Stimulated activated CD8-positive, alpha-beta memory T cell treated with anti-CD3 and anti-CD28 coated beads, Interleukin-12 subunit alpha, Interleukin-12 subunit beta, amount 100 ng/mL, for 4 hours (primary cell): ENCODE measurements at places on chromosomes 3 and 15.

DNA sequence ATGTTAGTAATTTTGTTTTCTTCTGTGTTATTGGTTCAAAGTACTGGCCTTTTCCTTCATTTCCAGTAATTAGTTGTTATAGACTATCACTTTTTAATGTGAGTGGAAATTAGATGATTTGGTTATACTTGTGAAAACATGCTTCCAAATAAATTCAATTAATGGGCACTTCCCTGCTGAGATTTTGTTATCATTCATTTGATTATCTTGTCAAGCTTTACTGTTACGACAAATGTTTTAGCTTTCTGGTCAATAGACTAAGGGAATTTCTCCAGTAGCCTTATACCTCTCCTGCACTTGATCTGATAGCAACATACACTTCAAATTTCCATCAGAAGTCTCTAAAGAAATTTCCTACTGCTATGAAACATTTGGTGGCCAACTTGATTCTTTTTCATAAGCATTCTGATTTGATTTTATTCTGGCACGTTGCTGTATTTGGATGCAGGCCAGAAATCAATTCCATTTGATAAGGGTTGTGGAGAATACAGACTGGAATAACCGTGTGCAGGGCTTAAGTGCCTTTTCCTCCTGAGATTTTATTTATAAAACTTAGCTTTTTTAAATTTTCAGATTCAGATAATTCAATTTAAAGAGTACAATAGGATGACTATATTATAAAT, 573.8 kb upstream of the NAALADL2 start:
- DNase-seq, result no peak

DNA sequence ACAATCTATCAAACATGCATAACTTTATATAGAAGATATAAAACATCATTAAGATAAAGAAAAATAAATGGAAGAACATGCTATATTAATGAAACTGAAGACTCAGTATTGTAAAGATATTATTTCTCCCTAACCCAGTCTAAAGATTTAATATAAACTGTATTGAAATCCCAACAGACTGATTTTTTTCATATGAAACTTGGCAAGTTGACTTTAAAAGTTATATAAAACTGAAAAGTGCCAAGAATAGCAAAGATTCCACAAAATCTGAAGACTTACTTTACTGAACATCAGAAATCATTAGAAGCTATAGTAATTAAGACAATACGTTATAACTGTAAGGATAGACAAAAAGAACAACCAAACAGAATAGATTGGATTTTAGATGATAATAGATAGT, 531.3 kb upstream of the MCTP2 start:
- DNase-seq, result no peak

GRCh38 chr15:51067510-51067909, 27.2 kb downstream of the TNFAIP8L3 start:
- DNase-seq, result no peak

DNA sequence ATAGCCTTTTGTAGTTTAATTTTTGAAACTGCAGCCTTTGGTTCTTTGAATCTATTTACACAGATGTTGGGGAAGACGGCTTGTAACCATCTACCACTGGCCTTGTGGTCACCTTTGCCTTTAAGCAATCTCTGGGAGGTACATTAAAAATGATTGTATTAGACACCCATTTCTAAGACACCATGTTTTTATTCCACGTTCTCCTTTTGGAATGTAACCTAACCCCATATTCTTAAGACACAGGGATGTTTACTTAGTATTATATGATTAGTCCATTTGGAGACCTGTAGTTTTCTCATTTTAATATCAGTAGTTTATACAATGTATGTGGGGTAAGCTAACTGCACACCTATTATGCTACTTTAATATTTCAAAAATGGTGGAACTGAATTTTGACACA, 175.1 kb upstream of the PLSCR5 start:
- no peak for DNase-seq

DNA sequence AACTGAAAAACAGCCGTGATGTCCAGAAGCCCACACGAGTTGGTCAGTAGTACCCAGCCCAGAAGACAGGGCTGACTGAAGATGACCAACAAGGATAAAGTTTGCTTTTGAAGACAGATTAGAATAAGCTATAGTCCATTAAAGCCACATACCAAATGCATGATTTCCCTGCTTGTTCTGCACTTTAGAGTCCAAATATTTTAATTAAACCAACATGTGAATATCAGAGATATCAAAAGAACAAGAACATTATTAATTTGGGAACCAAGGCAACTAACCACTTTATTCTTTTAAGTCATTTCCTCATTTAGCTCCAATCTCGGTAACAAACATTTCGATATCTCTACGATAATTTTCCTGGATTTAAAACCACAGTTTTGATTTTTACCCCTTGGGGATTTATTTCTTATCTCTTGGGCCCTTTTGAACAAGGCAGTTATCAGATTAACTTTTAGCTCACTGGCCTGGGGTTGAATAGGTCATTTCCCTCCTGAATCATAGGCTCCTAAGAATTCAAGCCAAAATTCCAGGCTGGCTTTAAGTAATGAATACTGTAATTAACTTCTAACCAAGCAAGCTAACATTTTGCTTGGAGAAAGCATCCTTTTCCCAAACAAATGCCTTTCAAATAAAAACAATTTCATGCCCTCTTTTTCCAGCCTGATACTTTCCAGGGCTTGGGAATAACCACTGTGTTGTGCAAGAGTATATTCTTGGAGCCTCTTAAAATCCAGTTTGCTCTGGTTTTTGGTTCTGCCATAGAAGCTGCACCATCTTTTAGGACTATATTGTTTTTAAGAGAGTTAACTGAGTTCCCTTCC, 102.9 kb upstream of the NR2E3 start:
- DNase-seq, result no peak

GRCh38 chr3:111976254-111976653, 2.6 kb upstream of the ABHD10 start:
- no peak for DNase-seq

DNA sequence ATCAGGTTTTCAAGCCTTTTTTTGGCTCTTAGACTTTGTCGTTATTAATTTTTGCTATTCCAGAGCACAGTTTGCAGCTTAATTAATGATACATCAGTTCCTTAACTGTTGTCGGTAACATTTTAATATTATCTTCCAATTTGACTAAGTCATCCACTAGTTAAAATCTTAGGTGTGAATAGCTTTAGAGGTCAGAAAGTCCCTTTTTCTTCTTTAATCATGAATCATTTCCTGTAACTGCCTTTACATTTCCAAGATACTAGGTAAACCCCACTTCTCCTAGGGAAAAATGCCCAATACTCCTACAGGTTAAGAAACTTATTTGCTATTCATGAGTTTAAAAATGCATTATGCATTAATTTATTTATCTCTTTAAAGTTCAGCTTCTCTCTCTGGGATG, 260.9 kb upstream of the CFAP20DC start:
- no peak for DNase-seq

DNA sequence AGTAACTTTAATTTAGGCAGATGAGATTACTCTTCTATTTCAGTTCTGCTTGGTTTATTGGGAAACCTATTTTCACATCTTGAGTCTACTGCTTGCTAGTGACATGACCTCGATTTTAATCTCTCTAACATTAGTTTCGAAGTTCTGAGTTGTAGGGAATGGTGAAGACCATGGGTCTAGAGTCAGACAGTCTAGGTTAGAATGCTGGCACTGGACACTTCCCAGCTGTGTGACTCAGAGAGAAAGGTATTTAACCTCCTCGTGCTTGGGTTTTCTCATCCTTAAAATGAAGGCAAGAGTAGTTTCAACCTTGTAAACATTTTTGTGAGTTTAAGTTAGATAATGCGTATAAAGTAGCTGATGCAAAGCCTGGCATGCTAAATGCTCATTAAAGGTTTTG, 422.1 kb downstream of the GRM7 start:
- DNase-seq, result no peak

DNA sequence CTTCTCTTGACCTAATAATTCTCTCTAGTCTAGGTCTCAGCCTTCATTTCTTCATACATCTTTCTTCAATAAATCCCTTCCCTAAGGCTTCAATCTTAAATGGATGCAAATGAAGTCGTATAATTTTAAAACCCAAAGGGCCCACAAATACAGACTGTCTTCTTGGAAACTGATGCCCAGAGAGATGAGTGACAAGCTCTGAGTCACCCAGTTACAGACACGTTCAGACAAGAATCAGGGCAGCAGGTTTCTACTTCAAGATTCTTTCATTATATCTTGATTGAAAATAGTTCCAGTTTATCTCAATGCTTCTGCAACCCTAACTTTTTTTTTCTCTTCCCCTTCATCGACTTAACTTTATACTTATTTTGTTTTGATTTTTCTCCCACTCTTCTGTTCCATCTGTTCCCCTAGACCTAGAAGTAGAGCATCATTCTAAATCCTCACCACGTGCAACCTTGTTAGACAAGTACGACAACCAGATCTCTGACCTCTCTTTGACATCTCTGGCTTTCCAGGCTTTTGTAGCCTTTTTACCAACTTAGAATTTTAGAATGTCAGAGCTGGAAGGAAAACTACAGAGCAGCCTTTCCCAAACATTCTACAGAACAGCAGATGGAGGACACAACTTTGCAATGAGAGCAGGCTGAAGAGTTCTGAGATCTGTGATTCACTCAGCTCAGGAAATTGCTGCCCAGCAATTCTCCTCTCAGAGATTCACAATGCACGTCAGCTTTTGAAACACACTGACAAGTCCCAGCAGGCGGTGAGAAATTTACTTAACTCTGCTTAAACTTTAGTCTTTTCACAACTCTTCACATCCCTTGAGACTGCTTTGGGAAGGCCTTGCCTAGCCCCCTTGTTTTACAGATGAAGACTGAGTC, 25.3 kb downstream of the NCEH1 start:
- no peak for DNase-seq

DNA sequence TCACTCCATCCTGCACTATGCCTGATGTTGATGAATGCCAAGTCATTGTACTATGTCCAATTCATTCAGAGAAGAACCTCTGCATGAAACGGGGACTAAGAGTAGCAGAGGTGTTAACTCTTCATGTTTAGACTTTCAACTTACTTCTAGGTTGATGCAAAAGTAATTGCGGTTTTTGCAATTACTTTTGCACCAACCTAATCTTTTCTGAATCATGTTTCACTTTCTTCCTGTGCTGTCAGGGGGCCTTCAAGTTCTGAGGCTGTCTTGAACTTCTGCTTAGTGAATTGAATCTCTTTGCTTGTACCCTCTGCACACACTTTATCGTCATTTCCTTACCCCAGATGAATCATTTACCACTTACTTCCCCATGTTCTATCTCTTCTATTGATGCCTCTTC, 636.2 kb downstream of the NAALADL2 start:
- DNase-seq, result no peak

DNA sequence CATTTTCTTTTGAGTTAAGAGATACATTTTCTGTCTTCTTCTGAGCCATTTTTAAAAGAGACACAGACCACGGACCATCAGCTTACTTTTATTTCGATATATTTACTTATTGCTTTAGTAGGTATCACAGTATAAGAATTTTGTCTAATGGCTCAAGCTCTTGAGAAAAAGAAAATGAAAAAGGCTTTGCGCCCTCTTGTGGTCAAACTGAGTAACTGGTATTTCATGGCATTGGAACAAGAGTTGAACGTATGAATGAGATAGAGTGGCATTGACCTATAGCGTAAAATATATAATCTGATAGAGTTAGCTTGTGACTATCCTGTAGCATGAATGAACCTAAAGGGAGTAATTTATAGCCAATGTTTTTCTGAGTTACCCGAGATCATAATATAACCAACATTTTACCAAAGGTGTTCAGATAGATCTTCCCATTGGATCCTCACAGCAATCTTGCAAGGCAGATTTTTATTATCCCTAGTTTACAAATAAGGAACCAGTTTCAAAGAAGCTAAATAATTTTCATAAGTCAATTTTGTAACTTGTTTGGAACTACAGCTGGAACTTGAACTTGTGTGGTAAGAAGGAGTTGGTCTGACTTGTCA, 154.6 kb downstream of the POLR2M start:
- no peak for DNase-seq

GRCh38 chr15:46901001-46901400, 816.3 kb upstream of the SEMA6D start:
- no peak for DNase-seq

GRCh38 chr3:112137781-112138180, 4.7 kb upstream of the GCSAM start:
- DNase-seq, result no peak

DNA sequence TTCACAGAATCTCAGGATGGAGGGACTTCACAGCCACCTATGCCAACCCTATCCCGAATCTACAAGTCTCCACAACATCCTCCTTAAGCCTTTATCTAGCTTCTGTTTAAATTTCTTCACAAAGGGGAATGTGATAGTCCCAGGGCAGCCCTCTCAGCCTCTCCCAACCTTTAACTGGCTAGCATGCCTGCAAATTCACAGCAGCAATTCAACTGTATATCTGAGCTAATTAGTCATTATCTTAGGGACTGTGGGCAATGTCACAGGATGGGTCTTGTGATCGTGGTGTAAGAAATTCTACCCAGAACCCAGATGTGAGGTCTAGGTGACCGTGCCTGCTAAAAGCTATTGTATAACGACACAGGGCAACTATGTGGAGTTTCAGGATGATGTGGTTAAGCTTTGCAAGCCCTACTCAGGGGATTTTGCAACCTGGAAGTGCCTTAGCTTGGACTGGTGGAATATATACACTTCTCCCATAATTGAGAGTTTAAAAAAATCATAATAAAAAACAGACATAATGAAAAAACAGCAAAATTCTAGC, 65.5 kb upstream of the FBN1 start:
- DNase-seq, result no peak

- DNase-seq, result no peak
Observed at GRCh38 chr3:127095774-127096173, 97.2 kb upstream of the PRR23E start.

GRCh38 chr3:194163697-194164096, 27.7 kb downstream of the HES1 start:
- no peak for DNase-seq

DNA sequence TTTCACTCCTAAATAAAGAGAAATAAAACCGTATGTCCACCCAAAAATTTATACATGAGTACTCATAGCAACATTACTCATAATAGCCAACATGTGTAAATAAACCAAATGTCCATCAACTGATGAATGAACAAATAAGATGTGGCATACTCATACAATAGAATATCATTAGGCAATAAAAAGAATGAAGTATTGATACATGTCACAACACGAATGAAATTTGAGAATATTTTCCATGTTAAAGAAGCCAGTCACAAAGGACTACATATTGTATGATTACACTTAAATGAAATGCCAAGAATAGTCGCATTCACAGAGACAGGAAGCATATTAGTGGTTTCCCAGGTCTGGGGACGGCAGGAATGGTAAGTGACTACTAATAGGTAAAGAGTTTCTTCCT, 869.2 kb downstream of the IGSF11 start:
- no peak for DNase-seq

DNA sequence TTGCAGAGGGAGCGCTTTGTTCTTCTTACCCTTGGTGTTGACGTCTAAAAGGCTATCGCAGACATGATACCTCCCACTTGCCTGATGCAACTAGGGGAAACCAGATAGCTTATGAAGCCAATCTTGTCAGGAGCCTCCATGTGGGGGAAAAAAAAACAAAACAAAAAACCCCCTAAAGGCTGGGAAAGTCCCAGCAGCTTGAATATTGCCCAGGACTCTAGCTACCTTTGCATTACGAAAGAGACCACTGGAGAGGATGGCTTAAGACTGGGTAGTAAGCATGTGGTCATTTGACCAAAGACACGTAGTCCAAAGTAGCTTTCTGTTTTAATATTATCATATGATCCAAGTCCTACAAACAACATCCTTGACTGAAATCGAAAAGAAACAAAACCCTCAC, 120.7 kb upstream of the WNT5A start:
- DNase-seq, result no peak
